Stimulated activated CD4-positive, alpha-beta T cell treated with anti-CD3 and anti-CD28 coated beads, Interleukin-1b, Interleukin-23, amount 100 ng/mL, for 48 hours (primary cell): ENCODE measurements at places on chromosomes 7 and 10.

DNA sequence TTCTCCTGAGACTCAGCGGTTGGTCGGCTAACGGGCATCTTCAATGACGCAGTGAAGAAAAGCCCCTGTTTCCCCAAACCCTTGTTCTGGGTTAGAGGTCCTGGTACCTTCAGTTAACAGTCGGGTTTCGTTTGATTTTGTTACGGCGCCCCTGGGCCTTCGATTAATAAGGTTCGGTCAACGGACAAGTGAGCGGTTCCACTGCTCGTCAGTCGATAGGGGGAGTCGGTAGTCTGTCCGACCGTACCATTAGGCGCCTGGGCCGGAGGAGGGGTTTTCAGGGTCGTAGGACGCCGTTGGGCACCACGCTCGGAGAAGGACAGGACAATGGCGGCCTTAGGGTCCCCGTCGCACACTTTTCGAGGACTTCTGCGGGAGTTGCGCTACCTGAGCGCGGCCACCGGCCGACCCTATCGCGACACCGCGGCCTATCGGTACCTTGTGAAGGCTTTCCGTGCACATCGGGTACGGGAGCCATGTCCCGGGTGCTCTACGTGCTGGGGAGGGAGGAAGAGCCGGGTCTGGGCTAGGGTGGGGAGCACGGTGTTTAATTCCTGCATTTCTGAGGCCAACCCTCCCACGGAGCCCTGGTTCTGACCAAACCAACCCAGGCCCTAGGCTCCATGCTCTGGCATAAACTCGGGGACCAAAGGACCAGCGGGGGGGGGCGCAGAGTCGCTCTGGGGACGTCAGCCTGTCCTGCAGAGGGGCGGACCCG is at the start of gene FMC1:
Gene FMC1, plus strand, starts transcription at position 280 of the 718 bp plus-strand sequence. Its CDS starts 48 bp downstream, at position 328.
- peak; percentile 88 for DNase-seq

DNA sequence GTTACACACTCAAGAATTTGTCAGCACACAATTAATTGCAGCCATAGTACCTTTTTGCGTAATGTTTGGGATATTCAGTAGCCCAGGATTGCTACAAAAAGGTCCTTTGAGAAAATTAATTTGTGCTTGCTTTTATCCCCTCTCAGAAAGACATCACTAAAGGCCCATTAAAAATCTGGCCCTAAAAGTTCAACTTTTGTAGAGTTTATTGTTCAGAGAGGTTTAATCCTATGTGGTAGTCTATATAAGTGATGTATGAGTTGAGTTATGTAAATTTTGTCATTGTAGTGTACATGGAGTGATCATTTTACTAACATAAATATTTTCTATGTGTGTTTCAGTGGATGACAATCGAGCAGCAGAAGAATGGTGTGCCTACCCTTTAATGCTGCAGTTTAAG is 126.0 kb downstream of the LCOR start:
- DNase-seq: no peak

DNA sequence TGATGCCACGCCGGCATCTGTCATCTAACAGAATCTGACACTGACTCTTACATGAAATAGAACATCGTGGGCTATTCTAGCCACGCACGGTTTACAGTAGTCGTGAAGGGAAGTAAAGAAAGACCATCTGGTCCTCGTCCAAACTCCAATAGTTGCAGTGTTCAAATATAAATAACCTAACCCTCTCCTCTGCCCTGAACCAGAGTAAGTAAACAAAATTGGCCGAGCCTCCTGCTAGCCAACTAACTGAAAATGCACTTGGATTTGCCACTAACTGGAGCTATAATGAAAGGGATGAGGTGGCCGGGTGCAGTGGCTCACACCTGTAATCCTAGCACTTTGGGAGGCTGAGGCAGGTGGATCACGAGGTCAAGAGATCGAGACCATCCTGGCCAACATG is 29.5 kb upstream of the ZC3HAV1L start:
- DNase-seq: no peak

- no peak for DNase-seq
These were observed 440.8 kb downstream of the HTR7 start for GRCh38 chr10:90417029-90417428.

DNA sequence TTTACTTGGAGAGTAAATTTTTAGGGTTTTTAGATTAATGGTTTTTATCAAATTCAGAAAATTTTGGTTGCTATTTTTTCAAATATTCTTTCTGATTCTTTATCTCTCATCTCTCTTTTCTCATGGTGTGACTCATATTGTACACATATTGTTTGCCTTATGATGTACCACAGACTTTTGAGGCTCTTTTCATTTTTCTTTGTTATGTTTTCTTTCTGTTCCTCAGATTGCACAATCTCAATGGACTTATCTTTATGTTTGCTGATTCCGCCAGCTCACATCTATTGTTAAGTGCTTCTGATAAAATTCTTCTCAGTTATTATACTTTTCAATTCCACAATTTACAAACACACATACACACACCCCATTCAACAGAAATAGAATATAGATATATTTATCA is 168.2 kb upstream of the IGFBP3 start:
- no peak for DNase-seq

DNA sequence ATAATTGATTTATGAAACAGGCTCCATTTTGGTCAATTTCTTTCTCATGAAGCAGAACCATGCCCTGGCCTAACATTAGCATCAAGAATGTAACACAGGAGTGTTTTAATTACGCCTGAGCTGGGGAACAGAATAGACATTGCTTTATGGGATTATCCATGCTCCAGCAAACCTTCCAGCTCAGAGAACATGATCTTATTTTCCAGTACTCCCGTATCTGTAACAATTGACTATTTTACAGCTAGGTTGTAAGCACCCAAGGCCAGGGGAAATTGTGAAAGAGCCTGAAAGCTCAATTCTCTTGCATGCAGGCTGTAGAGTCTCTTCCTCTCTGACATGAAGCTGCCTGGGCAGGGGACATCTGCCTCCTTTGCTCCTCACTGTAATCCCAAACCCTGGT is 30.8 kb upstream of the CRYGN start:
- no peak for DNase-seq

- no peak for DNase-seq
These were observed 705.0 kb downstream of the PARD3 start for GRCh38 chr10:34109952-34110702.

- DNase-seq: no peak
These were observed 300.8 kb downstream of the SDHAF3 start for GRCh38 chr7:97418312-97418711.

DNA sequence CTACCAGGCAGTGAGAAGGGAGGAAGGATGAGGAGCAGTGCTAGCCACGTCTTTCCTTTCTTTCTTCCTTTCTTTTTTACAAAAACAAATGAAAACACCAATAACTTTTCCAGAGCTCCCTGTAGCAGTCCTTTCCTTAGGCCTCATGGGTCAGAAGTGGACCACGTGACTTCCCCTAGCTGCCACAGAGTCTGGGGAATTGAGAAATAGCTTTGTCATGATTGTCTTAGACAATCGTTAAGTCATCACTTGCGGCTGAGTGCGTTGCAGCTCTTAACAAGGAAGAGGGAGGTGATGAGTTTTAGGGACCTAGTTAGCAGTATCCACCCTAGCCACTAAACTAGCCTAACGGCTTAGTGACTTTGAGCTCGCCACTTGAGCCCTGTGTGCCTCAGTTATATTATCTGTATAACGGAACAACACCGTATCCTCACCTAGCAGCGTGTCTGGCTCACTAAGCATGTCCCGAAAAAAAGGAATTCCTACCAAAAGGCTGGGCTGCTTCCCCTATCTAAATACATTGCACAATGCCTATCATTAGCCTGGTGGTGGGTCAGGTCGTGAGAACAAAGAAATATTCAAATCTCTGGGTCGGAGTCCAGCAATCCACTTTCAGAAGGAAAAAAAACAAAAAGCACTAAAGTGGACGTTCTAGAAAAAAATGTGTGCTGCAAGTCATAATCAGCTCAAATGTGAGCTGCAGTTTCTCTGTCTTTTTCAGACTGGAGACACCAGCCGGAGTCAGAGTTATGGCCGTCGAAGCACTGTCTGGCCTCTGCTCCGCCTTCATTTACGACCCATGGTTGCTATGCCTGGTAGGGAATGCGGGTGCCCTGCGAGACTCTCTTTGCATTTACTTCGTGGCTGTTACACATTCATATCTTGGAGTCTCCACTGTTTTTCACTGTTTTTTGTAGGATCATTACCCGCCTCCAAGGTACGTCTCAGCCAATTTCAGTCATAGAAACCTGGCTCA is 338.5 kb upstream of the FOXK1 start:
- DNase-seq: no peak

GRCh38 chr10:91694170-91694794 is 61.4 kb upstream of the PPP1R3C start:
- no peak for DNase-seq

GRCh38 chr10:133358162-133358924 is 524 bp upstream of the FUOM start:
- no peak for DNase-seq

DNA sequence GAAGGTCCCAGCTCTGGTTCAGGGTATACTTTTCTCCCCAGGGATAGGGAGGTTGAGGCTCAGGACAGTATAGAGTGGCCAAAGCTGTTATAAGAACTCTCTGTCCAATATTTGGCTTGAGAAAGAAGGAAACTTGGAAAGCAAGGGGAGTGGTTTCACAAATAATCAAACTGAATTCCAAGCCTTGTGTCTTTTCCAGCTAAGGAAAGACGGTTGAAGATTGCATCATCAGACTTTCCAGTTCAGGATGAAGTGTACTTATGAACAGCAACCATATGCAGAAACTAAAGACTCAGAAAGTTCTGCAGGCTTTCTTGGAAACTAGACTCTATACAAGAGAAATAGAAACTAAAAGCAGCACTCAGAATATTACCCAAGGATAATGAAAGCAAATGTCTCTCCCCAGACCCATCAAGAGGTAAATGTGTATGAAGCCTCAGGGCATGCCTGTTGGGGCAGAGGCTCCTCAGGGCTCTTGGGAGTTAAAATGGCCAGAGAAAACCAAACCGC is 46.4 kb downstream of the RAMP3 start:
- no peak for DNase-seq

- DNase-seq: no peak
These were observed 25.2 kb downstream of the SMNDC1 start for GRCh38 chr10:110279407-110279986.

- no peak for DNase-seq
These were observed 39.4 kb downstream of the MMRN2 start for GRCh38 chr10:86918022-86918471.

- DNase-seq: no peak
These were observed 281.1 kb upstream of the BMPER start for GRCh38 chr7:33624215-33624614.

DNA sequence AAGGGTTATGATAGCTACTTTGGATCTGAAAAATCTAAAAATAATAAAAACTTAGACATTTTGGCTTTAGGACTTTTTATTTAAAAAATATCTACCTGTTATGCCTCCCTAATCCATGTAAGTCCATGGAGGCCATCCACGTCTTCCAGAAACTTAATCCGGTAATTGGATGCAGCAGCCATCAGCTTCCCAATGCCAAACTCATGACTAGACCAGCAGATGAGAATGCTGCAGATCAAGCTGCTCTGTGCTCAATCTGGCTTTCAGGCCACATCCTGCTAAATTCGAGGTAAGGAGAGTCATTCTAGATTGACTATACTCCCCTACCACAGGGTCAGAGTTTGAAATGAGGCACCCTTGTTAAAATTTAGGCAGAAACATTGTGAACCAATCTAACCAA is 168.5 kb upstream of the TCERG1L start:
- DNase-seq: no peak

DNA sequence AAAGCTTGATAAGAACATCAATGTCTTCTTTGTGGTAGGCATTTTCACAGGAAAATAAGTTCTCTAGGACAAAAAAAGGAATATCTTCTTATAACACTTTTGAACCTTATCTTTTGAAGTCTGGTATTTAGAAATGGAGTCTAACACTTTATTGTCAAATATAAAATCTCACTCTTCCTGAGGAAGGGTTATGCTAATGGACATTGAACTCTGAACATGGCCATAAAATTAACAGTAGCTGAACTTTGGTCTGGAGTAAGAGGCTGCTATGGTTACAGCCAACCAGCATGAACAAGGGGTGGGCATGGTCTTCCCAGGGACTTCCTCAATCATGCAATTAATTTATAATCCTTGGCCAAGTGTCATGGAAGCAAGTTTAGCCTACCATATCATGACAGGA is at the start of gene CLRN3:
Gene CLRN3, minus strand, starts transcription at position 199 of the 400 bp plus-strand sequence. Its CDS starts 157 bp downstream, at position 42.
- DNase-seq: no peak

DNA sequence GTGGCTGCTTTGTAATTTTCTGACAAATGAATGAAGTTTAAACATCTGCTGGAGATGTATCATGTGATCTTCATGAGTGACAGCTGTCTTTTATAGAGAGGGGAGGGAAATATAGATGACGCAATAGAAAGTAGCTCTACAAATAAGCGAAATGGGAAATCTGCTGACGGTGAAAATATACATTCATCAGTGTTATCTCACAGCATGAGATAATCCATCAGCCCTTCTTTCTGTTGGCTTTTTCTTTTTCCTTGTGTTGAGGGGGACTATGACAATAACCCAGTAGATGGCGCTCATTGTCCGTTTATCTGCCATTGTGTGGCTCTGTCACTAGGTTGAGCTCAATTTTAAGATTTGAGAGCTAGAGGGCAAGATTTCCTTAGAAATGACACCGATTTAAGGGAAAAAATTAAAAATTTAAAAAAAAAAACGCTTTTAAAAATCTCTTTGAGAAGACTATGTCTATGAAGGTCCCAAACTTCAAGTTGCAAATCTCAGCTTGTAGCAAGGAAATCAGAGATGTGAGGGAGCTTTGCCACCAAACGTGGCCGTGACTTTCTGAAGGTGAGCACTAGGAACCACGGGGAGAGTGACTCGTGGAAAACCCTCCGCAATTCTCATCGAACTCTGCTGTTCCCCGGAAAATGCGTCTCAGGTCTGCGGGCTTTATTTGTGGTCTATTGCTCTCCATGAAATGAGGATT is 114.6 kb upstream of the SFMBT2 start:
- DNase-seq: peak; percentile 57

- no peak for DNase-seq
These were observed 69.2 kb downstream of the PODXL start for GRCh38 chr7:131487217-131487616.

DNA sequence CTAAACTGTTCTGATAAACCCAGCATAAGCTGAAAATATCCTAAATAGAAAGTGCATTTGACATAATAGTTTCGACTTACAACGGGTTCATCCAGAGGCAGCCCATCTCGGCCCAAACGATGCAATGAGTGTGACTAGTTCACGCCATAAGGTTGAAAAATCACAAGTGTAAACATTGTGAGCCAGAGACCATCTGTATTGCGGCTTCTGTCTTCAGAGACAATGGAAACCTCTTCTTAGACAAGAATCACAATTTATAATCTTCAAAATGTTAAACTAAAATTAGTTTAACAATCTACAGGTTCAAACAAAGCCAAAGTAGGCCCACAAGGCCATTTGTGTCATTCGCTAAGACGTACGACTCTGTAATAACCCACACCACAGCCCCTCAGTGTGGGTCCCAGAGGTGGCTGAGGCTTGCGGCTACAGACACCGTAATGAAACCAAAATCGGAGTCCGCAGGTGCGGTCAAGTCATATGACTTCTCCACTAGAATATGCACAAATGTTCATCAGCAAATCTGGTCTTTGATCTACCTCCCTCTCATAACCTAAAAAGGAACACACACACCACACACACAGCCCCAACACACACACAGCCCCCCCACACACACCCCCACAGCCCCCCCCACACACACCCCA is 81.8 kb downstream of the DIP2C start:
- no peak for DNase-seq
